Caudate nucleus (tissue), 63 donors: ENCODE measurements at places on chromosomes 2 and 18.
A peak's percentile ranks its signal among the peaks of the same experiment; 100 is the strongest.

GRCh38 chr2:76984359-76984758, 537.8 kb downstream of the LRRTM4 start:
- no peak for DNase-seq

GRCh38 chr18:77650799-77651385, 401.2 kb downstream of the GALR1 start:
- DNase-seq = peak; percentile 18

DNA sequence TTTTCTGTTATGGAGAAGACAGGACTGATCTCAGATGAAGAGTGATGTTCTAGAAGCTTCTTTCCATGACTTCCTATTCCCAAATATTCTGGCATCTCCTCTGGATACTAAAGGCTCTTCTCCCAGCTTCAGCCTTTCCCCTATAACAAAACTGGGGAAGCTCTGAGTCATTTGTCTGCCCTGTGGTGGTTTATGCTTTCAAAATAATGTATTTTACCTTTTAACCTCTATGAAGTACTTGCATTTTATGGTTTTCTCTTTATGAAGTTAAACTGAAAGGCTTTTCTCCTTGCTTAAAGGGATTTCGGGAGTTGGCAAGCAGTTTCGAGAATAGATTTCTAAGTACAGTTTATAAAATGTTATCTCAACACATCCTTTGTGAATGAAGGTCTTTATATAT, 104.4 kb downstream of the TANC1 start:
- no peak for DNase-seq

GRCh38 chr2:86636842-86637241, 13.2 kb upstream of the RNF103 start:
- DNase-seq = no peak

GRCh38 chr2:203685081-203685621, 21.3 kb upstream of the CD28 start:
- DNase-seq = no peak

DNA sequence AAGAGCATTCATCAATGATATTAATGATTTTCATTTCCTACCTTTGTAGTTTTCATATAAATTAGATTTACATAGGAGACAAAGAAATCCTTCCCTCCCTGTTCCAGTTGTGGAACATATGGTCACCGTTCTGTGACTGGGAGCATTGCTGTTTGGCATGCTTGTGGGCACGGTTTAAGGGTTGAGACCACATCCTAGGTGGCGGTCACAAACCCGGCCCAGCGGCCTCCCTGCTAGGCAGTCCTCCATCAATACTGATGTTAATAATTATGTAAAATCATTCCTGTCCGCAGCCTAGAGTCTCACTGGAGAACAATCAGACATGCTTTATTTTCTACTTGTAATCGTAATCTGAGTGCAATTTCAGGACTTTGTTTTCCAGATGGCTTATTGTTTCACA, 117.9 kb downstream of the AGAP1 start:
- no peak for DNase-seq

DNA sequence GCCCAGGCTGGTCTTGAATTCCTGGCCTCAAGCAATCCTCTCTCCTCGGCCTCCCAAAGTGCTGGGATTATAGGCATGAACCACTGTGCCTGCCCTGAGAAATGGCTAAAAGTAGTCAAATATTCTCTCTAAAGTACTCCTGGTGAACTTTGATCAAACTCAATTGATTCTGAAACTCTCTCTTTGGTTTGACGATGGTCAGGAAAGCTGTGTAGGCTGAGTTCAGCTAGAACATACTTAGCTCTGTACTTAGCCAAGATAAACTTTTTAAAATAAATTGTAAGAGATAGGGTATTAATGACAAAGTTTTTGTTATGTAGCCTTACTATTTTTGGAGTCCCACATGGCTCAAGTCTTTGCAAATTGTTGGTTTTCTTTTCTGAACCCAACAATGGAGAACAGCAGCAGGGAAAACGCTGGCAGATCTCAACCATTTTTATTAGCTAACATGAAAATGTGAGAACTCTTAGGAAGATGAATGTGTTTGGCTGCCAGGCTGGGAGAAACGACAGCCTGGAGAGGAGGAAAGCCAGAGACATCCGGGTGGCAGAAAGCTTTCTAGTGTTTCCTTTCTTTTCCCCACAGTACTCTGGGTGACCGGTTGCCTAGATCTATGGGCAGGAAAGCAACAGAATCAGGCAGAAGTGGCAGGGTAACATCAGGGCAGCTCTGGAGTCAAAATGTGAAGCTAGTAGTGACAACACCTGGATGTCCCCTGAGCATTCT, 193.0 kb upstream of the LHCGR start:
- DNase-seq = no peak

DNA sequence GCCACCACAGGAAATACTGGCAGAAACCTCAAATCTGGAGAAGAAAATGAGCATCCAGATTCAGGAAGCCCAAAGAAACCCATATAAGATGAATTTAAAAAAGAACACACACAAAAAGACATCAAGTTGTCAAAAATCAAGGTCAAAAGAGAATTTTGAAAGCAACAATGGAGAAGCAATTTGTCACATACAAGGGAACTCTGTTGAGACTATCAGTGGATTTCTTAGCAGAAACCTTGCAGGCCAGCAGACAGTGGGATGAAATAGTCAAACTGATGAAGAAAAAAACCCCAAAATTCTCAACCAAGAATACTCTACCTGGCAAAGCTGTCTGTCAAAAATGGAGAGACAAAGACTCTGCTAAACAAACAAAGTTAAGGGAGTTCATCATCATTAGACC, 272.6 kb downstream of the ADCYAP1 start:
- no peak for DNase-seq

GRCh38 chr18:286515-287310, 18.9 kb upstream of the THOC1 start:
- no peak for DNase-seq

DNA sequence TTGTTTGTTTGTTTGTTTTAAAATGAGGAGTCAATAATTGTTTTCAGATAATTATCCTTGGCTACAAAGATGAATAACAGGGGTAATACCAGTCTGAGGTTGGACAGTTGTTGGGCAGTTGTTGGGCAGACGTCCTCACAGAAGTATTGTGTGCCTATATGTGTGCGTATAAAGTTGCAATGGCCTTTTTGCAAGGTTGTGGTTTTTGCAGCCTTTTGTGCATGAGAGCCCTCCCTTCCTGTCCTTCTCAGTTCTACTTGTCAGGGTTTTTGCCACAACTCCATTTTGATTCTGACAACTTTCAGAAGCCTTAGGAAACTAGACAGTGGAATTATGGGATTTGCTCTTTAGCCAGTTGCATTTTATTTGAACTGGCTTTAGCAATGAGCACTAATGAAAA, 6.0 kb upstream of the STK39 start:
- DNase-seq = no peak

GRCh38 chr18:21851327-21851961, 110.9 kb downstream of the MIB1 start:
- no peak for DNase-seq

DNA sequence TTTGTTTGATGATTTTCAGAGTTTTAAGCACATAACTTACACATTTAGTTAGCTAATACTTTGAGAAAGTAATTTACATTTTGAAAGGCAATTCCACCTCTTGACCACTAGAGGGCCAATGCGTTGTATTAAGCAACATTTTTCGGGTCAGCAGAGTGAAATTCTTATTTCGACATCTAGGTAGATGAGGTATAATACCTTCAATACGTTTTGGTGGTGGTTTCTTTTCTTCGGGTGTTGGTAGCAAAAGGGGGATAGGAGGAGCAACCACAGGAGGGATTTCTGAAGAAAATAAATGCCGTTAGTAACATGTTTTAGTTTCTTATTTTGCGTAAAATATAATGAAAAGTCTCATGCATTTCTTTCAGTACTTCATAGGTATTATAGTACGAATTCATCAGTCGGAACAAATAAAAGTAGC, 106.3 kb downstream of the TTN start:
- no peak for DNase-seq

DNA sequence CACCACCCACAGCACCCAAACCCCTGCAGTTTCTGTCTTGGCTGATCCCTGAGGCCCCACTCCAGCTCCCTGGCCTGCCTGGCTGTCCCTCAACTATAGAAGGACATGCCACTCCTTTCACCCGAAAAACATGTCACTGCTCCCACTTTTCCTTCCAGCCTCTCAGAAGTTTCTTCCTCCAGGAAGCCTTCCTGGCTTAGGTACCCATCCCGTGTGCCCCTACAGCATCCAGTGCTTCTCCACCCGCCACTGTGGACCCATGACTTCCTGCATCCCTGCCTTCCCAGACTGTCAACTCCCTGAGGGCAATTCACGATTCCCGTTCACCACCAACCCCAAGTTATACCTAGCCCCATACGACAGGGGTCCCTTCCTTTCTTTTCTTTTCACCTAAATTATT, 21.5 kb downstream of the ARID5A start:
- no peak for DNase-seq

GRCh38 chr2:221494556-221494955, 77.5 kb downstream of the EPHA4 start:
- DNase-seq = no peak

GRCh38 chr2:139209586-139209985, 429.4 kb upstream of the NXPH2 start:
- DNase-seq = no peak

DNA sequence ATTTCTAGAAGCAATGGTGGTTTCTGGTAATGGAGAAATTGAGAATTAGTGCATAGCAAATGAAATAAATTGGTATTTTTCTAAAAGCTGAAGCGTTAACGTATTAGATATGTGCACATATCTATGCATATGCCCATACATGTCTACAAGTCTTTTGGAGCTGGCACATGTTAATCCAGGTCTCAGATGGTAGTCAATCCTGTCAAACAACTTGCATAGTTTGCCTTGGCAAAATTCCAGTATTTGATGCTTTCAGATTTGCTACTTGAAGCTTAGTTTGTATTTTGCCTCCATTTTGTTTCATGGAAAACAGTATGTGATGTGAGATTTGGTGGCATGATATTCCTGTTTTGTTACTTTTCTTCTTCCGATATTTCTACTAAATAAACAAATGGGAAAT, 304.6 kb downstream of the PARD3B start:
- DNase-seq = no peak

DNA sequence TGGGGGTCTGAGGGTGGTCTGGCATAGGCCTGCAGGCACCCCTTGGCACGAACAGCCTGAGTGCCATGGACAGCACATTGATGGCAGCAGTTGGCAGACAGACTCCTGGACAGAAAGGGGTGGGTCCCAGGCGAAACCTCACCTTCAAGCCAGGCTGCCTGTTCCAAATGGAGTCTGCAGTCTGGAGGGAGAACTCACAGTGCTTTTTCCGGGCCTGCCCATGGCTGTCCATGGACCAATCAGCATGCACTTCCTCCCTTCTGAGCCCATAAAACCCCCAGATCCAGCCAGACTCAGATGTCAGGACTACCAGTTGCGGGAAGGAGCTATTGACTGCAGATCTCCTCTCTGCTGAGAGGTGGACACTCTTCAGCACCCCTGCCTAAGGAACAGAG, 694.6 kb upstream of the ACVR2A start:
- no peak for DNase-seq

DNA sequence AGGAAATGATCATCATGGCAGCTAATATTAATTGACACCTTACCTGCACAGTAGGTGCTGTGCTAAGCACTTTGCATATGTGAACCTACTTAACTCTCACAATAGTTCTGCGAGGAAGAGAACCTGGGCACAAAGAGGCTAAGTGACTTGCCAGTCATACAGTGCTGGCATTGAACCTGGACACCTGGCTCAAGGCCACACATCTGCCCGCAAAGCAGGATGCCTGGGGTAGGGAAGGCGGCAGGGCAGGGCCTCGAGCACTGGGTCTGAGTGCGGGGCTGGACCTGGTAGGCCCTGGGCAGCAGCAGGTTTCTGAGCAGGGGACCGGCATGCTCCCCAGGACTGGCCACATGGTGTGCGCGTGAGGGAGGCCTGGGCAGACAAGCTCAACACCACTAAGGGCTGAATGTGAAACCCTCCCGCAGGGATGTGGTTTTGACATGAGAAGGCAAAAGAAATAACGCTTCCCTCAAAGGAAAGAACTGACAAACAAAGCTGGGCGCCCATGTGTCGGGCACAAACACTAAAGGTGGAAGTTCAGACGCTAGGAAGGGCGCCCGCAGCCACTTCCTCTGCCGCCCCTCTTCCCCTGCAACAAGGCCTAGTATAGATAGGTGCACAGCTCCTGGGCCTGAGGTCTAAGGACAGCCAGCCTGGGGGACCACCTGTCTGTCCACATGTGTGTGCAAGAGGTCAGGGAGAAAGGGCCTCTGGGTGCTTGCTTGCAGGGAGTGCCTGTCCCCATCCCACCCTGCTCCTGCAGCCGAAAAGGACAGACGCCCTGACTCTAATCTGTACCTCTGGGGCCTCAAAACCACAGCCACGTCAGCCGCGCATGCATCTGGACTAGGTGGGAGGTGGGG, 92.5 kb downstream of the ZFP36L2 start:
- no peak for DNase-seq

DNA sequence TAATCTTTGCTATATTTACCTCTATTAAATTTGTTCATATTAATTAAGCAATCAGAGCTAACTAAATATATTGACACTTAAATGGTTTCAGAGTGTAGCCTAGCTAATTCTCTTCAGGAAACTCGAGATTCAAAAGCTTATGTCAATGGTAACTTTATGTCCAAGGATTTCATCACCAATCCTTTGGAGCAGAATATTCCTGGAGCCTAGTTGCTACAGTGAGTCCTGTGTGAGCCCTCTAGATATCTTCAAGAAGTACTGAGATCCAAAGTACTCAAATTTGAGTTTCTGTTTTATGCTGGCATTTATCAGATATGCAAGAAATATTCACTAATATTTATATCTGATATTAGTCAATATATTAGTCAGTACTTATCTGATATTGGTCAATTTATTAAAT, 31.3 kb downstream of the DTNA start:
- DNase-seq = no peak

DNA sequence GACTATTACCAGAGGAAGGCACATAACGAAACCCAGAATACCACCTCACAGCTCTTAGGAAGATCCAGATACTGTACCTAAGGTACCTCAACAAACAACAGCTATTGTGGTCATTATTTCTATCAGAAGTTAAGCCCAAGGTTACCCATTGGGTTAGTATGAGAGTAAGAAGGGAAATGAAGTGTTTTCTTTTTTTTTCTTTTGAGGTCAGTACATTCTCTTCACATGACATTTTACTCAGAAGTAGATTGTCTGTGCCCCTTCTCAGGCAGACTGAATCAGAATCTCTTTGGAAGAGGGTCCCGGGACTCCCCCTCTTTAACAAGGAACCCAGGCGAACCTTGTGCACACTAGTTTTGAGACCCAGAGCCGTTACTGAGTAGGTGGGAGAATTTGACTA, 233.7 kb upstream of the CXCR4 start:
- DNase-seq = no peak

DNA sequence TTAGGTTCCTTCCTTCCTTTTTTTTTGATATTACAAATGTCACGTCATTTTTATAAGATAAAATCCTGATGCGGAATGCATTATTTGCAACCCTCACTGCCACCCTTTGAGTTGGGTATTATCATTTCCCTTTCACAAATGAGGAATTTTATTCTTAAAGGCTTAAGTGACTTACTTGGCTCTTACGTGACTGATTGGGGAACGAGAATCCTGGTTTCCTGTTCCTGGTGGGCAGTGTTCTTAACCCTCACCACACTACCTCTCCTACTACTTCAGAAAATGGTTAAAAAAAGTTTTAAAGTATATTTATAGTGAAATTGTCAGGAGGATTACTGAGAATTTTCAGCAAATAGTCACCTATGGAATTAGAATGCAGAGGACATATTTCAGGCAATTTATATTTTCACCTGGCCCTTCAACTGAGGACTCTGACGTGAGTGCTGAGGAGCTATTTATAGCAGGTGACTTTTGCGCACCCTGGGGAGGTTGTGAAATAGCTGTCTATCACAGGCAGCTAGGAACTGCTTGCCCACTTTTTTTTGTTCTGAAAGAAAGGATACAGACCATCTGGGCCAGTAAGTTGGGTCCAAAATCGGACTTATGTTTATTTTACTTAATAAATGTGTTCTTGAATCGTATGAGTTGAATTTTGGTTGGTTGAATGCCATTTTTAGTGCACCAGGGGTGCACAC, 18.7 kb upstream of the RASGRP3 start:
- no peak for DNase-seq
